Neural crest cell (in vitro differentiated cells): ENCODE measurements at places on chromosomes 16 and 17.

GRCh38 chr17:49255125-49255524 lies 24.5 kb upstream of the PHOSPHO1 start:
- no peak for DNase-seq

GRCh38 chr16:56987692-56988091 lies 1.7 kb upstream of the NLRC5 start:
- no peak for DNase-seq

- no peak for DNase-seq
These were observed 4.8 kb upstream of the C1QL1 start for GRCh38 chr17:44972953-44973352.

DNA sequence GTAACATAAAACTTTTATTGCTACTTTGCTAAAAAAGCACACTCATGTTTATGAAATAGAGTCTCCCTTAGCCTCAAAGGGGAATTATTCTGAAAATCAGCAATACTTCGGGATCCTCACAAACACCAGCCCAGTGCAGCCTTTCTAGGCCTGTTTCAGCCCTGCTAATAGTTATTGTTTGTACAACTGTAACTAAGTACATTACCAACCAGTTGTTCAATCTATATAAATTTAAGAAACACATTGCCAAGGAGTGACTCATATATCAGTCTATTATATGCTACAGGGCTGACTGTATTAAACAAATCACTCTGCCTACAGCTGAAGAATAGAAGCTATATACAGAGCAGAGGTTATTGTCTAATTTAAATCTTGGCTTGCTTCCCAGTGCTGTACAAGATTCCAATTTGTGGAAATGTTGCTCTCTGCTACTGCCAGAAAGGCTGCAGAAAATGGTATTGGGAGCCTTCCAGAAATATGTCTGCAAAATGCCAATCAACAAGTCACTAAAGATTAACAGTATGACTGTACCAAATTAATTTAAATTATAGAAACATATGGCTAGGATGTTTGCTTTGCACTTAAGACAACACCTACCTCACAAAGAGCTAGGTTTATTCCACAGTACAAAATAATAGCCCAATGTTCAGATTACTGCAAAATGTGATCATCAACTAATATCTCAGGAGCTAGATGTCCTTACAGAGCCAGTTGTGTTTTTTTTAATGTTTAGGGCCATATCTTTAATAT lies 49.7 kb downstream of the TOX3 start:
- no peak for DNase-seq

GRCh38 chr17:38898812-38899348 lies 26.5 kb upstream of the LASP1NB start:
- DNase-seq = no peak

DNA sequence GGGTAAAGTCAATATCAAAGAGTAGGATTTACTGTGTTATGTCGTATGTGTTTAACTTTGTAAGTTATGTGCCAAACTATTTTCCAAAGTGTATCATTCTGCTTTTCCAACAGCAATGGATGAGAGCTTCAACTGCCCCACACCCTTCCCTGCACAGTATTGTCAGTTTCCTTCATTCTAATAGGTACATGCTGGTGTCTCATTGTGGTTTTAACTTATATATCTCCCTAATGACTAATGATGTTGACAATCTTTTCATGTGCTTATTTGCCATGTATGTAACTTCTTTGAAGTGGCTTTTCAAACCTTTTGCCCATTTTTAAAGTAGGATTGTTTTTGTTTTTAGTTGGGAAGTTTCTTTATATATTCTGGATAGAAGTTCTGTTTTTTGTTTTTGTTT lies 3.8 kb downstream of the DDX19B start:
- no peak for DNase-seq

DNA sequence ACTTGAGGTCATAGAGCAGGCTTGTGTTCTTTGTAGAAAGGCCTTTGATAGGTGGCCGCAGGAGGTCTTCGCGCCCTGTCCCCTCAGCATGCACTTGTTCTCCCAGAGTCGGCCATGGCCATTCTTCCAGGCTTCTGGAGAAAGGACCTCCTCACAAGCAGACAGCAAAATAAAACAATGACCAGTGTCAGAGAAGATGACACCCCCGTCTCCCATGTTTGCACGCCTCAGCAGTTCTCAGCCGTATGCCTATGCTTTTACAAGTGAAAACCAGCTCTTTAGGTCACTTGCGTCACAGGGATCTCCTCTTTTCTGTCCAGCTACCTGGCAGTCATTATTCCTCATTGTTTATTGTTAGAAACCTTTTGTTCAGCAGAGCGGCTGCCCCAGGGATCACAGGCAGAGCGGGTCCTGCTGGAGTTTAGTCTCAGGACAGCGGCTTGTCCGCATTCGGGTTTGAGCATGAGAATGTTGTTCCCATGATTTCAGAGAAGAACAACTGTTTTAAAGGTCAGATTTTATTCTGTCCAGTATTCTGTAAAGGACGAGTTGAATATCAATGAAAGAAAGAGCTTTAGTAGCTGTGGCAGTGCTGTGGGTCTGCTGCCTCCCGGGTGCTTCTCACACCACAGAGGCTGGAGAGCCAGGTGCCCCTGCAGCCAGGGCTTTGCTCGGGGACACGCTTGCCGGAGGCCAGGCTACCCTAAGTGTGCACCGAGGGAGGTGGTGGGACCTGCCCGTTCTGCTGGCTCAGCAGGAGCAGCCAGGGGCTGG lies 123.9 kb downstream of the RPTOR start:
- no peak for DNase-seq

- DNase-seq = peak; percentile 62
These were observed 54.8 kb upstream of the MAP3K14 start for GRCh38 chr17:45371414-45372324.

DNA sequence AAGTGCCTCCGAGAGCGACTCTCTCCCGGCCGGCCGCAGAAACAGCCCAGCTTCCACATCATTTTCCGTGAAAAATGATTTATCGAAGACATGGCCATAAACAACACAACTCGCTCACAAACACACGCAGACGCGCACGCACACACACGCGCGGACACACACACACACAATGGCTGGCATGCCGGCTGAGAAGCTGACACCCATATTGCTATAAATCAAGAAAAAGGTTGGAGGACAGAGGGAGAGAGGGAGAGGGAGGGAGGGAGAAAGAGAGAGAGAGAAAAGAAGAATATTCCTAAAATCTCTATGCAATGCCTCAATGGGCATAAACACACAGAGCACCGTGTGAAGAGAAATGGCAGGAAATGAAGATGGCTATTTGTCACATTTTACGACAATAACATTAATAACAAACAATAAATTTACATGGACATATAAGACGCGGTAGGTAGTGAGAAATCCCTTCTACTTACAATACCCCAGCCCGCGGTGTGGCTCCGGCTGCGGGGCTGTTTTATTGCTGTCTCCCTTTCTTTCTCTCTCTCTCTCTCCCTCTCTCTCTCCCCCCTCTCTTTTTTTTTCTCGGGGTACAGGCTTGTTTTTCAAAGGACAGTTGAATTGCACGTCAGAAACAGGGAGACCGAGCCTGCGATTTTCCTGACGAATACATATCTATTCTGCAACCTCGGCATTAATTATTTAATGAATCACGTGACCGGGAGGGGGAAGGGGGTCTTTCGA lies 9.5 kb downstream of the HOXB4 start:
- no peak for DNase-seq

- DNase-seq = no peak
These were observed 22.8 kb upstream of the IRX3 start for GRCh38 chr16:54309341-54309740.

GRCh38 chr17:20122254-20122879 lies 113.2 kb downstream of the SPECC1 start:
- DNase-seq = no peak

GRCh38 chr16:85586380-85587104 lies 26.6 kb upstream of the GSE1 start:
- no peak for DNase-seq

GRCh38 chr16:10752843-10753523 lies 9.3 kb downstream of the NUBP1 start:
- DNase-seq = no peak

GRCh38 chr16:26824469-26824868 lies 242.3 kb upstream of the C16orf82 start:
- no peak for DNase-seq

DNA sequence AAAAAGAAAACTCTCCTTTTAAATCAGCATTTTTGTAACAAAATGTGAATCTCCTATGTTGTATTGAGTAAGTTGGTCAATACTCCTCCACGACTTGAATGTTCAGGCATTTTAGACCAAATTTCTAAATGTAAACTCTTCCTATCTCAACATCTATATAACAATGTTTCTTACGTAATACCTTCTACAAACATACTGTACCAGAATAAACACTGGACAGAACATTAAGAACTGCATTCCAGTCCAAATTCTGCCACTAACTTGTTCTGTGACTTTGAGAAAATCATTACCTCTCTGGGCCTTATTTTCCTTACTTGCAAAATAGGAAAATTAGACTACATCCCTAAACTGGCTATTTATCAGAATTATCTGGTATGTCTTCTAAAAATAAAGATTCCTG lies 40.1 kb downstream of the AKAP10 start:
- DNase-seq = no peak

- DNase-seq = no peak
These were observed 336.4 kb downstream of the SEC14L1 start for GRCh38 chr17:77476931-77477805.

- no peak for DNase-seq
These were observed 16.3 kb downstream of the LIG3 start for GRCh38 chr17:34996422-34997285.

DNA sequence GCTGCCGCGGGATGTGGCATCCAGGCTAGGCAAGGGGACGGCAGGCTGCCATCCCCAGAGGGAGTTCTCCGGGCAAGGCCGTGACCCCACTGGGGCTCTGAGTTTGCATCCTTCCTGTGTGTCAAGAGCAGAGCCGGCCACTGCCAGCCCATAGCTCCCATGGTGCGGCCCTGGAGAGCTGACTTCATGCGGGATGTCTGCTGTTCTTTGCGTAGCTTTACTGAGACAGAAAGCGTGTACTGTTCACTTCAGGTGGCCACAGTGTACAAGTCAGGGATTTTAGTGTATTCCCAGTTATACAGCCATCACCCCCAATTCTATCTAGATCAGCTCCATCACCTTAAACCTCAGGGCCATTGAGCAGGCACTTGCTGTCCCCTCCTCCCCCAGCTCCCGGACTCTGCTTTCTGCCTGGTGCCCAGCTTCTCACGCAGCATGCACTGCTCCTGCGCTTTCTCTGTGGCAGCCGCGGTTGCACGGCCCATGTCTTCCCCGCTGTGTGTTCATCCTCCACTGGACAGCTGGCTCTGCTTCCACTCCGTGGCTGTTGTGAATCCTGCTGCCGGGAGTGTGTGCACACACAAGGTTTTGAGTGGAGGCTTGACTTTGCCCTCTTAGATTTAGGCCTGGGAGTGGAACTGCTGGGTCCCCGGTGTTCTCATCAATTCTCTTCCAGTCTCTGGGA lies 71.2 kb downstream of the KLHDC4 start:
- no peak for DNase-seq

GRCh38 chr17:66542129-66542966 lies 239.9 kb downstream of the PRKCA start:
- DNase-seq = no peak

GRCh38 chr17:66763056-66763455 lies 71.9 kb upstream of the CACNG5 start:
- no peak for DNase-seq

- DNase-seq = peak; percentile 48
These were observed at the start of gene LLGL2 for GRCh38 chr17:75524970-75525805. Gene LLGL2, plus strand, starts transcription at chr17:75525697. Its CDS starts 17,730 bp downstream, at chr17:75543427.

DNA sequence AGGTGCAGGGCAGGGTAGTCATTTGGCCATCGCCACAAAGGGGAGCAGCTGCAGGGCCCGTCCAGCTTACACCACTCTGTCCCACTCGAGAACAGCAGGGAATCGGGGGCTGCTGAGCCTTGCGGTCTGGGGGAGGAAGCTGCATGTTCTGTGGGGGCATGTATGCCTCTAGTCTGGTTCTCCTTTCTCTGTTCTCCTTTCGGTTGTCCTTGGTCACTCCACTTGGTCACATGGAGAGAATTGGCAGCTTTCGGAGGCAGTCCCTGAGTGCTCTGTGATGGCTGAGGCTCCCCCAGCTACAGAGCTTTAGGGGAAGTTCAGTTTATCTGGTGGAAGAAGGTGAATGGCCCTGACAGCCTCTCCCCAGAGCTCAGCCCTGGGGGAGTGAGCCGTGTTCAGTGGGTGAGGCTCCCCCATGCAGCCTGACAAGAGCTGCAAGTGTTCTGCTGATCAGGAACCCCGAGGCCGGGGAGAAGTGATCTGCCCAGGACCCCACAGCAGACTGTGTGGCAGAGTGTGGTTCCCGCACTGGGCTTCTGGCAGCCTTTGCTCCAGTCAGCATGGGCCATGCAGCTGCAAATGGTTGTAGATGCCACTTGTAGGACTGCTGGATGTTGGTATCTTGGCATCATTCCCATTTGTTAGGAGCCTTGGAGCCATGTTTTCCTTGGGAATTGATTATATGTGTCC lies 22.3 kb upstream of the SMPD3 start:
- no peak for DNase-seq

GRCh38 chr17:65194670-65195334 lies 57.6 kb downstream of the RGS9 start:
- no peak for DNase-seq

DNA sequence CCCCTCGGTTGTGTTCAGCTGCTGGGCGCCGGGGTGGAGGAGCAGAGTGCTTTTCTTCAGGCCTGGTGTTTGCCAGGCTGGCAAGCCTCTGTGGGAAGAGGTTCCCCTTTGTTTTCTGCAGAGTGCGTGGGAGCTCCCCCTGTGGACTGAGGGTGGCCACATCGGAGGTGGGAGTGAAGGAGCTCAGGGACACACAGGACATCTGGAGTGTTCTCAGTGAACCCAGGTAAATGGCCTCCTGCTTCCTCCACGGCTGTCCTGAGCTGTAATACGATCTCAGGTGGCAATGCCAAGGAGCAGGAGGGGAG lies 39.2 kb upstream of the IRF8 start:
- DNase-seq = no peak

DNA sequence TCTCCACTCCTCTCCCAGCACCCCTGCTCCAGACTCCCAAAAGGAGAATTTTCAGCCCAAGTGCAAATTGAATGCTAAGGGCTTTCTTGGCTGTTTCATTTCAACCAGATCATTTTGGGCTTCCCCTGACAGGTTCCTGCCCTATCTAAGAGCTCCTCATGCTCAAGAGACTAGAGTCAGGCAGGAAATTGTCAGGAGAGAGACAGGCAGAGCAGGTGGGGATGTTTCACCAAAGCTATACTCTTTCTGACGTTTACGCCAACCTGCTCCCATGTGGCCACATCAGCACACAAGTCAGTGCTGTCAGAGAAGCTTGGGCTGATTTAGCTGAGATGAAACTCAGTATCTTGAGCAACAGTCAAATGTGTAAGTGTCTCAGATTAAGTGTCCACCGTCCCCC lies 31.4 kb downstream of the HIC1 start:
- DNase-seq = no peak

DNA sequence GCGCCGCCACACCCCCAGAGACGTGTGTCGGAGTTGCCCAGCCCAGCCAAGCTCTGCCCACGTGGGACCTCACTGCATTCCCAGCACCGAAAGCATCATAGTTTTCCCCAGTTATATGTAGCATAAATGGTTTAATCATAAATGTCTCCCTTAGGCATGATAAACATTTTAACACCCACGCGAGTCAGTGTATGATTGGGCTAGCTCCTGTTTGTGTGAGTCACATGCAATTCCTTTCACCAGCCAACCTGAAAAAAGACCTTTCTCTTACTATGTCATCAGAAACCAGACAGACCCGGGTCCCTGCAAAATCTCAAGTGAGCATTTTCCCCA lies 9.2 kb downstream of the TAF1C start:
- no peak for DNase-seq
